ENCODE measurements at places on chromosomes 13 and 19. TPM values are rescaled to one million over a fixed set of nuclear protein-coding genes. Genes with fewer than 3 reads are reported as not detected.

- DNase-seq, result peak; percentile 69
Observed at GRCh38 chr19:38650172-38650775, 2.8 kb downstream of the ACTN4 start.

DNA sequence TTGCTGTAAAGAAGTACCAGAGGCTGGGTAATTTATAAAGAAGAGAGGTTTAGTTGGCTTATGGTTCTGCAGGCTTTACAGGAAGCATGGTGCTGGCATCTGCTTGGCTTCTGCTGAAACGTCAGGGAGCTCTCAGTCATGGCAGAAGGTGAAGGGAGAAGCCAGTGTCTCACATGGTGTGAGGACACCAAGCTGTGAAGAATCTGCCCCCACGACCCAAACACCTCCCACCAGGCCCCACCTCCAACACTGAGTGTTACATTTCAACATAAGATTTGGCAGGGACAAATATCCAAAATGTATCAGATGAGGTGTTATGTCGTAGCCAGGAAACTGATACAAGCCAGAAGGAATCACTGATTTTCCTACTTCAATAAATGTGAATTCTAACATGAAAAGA is 136.5 kb downstream of the CYSLTR2 start:
- DNase-seq, result no peak

HSPB6 gene
- total RNA-seq, result 23.6 TPM

GRCh38 chr19:30314056-30314804 is 58.0 kb upstream of the ZNF536 start:
- no peak for DNase-seq

PLIN4 gene
- 0.47 TPM for total RNA-seq

DNA sequence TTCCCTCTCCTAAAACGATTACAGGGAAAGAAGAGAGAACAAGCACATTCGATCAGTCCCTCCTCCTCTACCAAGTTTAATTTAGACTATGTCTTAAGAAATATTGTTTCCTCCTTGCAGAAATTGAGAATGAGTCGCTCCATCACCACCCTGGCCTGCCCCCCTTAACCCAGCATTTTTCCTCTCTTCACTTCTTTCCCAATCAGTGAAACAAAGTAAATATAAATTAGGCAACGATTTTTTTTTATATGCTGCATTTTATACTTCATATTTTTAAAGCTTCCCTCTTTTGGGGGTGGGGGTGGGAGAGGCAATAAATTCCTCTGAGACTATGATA is 300.0 kb downstream of the SPRY2 start:
- no peak for DNase-seq

VSTM2B gene
- not detected for total RNA-seq

DNA sequence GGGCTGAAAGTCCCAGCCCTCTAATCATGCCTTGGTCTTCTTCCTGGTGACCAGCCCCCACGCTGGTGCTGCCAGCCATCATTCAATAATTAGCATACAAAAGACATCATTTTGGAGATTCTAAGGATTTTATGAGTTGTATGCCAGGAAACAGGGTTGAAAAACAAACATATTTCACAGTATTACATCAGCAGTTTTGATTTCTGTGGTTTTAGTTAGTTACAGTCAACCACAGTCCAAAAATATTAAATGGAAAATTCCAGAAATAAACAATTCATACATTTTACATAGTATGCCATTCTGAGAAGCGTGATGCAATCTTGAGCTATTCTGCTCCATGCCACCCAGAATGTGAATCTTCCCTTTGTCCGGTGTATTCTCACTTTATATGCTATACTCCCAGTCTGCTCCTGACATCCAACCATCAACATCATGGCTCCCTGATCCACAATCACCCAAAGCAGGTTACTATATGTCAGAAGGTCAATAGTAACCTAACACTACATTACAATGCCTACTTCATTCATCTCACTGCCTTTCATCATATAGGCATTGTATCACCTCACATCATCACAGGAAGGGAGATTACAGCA is 49.2 kb downstream of the STOML3 start:
- DNase-seq, result no peak

- DNase-seq, result no peak
Observed at GRCh38 chr19:14222886-14223285, 16.9 kb upstream of the ADGRL1 start.

DNA sequence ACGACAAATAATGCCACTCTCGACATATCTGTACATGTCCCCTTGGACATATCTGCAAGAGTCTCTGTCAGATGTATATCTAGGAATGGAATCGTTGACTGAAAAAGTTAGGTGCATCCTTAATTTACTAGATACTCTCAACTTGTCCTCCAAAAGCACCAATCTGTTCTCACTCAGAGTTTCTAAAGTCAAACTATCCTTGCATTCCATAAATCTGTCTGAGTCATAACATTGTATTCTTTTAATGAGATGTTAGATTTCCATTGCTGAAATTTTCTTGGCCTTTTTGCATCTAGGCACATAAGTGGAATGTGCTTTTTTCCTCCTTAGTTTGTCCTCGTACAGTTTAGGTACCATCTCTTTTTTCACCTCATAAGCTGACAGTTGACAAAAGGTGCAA is 139.8 kb downstream of the PTPRS start:
- DNase-seq, result no peak
